T-helper 2 cell (primary cell): ENCODE measurements at places on chromosomes 11 and 22.

GRCh38 chr22:50256258-50256862 is 5.1 kb downstream of the MAPK12 start:
- no peak for DNase-seq

- no peak for DNase-seq
Measured at GRCh38 chr22:42171946-42172719, 41.5 kb upstream of the CYP2D6 start.

- no peak for DNase-seq
Measured at GRCh38 chr22:37581504-37581903, 1.6 kb upstream of the LGALS2 start.

GRCh38 chr11:131880316-131880715 is 509.9 kb downstream of the NTM start:
- DNase-seq: no peak

GRCh38 chr11:100680070-100680469 is 7.0 kb upstream of the ARHGAP42 start:
- DNase-seq: no peak

DNA sequence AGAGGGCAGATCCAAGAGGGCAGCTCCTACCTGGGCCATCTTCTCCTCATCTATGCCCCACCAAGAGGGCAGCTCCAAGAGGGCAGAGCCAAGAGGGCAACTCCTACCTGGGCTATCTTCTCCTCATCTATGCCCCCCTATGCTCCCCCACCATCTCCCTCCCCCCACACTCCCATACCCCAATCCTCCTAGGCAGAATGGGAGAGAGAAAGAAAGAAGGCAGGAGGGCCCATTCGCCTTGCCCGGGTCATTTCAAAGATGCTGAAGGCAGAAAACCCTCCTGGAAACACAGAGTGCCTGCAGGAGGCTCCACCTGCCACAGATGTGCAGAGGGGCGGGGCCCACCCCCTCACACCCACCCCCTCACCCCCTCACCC is 78.5 kb downstream of the BUD13 start:
- no peak for DNase-seq

DNA sequence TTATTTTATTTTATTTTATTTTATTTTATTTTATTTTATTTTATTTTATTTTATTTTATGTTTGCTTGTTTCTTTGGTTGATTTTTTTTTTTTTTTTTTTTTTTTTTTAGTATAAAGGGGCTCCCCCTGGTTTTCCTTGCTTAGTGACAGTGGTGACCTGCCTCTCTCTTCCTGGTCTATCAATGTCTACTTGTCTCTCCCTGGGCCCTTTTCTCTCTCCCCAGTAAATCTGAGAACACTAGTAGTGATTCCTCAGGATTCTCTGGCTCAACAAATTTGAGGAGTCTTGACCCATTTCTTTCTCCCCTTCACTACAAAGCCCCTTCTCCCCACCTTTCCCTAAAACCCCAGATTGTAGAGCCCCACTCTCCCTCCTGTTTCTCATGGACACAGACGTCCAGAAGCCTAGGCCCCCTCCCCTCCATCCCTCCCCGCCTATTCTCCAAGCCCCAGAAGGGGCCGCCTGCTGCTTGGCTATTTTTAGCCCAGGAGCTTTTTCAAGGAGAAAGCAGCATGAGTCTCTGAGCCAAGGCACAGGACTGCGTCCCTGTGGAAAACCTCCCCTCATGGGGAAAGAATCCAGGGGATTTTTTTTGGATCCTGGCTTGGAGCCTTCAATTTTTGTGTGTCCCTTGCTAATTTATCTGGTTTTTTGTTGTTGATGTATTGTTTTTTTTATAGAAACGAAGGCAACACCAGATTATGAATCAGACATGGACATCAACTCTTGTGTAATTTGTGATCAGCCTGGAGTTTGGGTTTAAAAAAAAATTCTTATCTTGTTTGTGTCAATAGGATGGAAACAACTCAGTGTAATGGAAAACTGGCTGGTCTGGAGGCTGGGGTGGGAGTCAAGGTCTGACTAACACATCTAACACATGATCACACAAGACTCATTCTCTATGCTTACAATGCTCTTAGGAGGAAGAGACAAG is 17.5 kb upstream of the ACCSL start:
- no peak for DNase-seq

GRCh38 chr11:86524620-86525352 is 147.6 kb downstream of the ME3 start:
- no peak for DNase-seq

DNA sequence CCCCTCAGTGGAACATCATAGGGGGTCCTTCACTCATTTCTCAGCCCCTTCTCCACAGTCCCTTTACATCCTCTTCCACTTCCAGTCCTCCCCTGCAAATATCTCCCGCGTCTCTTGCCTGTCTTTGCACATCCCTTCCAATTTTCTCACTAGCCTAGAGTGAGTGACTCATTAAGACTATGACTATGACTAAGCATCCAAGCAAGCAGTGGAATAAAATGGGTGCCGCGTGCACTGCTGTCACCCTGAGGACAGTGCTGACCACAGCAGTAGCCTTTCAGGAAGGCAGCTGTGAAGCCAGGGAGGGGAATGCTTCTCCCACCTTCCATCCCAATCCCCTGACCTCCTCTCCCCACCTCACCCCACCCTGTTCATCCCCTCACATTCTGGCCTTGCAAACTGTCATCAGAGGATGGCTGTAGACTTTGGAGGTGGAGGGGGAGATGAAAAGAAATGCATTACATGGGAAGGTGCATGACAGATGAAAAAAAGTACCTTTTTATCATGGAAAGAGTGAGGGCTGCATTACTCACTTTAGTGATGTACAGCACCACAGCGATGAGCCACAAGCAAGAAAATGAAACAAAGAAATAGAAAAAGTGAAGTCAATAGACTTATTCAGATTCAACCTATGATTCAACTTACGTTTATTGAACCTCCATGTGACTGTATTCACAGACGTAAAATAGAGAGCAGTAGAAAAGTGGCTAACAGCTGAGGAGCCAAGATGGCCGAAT is 948.2 kb downstream of the NTM start:
- DNase-seq: no peak

GRCh38 chr11:83845797-83846196 is 559.6 kb upstream of the CCDC90B start:
- no peak for DNase-seq

DNA sequence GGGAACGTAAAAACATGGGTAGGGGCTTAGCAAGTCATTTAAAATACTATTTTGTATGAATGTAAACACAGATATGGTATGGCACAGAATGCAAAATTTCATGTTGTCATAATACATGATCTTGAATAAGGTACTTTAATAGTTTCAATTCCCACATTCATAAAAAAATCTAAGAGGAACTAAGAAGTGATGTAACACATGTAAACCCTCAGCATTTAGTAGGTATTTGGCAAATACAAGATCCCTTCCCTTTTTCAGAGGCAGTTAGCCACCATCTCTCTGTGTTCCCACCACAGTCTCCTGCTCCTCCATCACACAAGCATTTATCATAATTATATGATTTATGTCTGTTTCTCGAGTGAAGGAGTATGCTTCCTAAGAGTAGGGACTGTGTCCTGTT is 251.8 kb downstream of the TENM4 start:
- DNase-seq: no peak

DNA sequence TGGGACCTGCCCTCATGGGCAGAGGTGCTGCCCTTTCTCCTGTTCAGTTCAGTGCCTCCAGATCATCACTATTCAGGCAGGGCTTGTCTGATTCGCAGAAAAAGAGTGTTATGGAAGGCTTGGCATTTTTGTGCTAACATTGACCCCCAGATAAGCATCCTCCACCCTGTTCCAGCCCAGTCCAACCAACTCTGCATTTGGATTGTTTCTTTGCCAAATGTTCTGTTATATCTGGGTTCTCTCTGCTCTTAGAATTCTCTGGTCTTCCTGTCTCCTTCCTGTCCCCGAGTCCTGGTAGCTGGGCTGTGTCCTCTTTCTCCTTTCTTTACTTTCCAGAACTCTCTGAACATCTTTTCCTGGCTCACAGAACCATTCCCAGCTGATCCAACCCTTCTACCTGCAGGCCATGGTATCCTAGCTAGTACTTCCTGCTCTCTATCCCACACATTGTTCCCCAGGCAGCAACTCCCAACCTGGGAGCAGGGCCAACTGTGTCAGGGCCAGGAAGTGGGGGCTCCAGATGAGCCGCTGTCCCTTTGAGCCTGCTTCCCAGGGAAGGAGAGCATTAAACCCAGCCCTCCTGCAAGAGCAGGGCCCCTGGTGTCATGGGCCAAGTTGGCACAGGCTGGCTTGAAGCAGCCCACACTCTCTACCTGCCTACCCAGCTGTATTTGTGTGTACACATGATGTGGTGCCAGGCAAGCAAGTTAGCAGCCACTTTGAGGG is 280.7 kb upstream of the CADM1 start:
- no peak for DNase-seq

GRCh38 chr11:75270896-75271418 is 30.4 kb downstream of the TPBGL start:
- no peak for DNase-seq

DNA sequence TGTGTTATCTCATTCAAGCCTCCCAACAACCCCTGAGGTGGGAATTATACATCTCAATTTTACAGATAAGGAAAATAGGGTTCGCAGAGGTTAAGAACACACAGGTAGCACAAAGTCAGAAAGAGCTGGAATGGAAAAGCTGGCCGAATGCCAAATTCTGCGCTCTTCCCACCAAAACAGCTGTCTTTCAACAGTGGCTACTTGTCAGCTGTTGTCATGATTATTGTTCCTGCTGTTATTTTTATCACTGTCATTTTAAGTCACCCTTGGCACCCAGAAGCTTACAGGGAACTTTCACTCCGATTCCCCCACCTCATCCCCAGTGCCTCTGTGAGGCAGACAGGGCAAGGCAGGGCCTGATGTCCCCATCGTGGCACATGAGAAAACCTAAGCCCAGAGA is 74.5 kb upstream of the CSNK2A3 start:
- DNase-seq: no peak

DNA sequence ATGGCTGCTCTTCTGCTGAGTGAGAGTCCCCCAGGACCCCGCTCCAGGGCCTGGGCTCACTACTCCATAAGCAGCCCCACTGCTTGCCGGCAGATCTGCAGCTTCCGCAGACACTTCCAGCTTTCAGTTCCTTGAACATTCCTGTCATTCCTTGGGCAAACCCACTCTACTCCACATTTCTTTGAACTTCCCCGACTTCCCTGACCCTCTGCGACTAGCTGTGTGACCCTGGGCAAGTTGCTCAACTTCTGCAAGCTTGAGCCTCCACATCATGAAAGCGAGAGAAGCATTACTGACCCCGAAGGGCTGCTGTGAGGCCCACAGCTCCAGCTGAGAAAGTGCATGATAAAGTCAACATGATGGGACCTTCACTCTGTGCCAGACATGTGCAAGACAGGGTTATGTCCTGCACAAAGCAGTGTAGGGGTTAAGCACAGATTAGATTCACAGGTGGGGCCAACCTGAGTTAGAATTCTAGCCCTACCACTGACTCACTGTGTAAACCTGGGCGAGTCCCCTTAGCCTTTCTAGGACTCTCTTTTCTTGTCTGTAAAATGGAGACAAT is 51.8 kb downstream of the THAP12 start:
- DNase-seq: no peak

GRCh38 chr11:126311401-126312291 is 7.8 kb downstream of the DCPS start:
- DNase-seq: no peak

GRCh38 chr22:19912271-19912999 is 29.1 kb upstream of the COMT start:
- DNase-seq: no peak

DNA sequence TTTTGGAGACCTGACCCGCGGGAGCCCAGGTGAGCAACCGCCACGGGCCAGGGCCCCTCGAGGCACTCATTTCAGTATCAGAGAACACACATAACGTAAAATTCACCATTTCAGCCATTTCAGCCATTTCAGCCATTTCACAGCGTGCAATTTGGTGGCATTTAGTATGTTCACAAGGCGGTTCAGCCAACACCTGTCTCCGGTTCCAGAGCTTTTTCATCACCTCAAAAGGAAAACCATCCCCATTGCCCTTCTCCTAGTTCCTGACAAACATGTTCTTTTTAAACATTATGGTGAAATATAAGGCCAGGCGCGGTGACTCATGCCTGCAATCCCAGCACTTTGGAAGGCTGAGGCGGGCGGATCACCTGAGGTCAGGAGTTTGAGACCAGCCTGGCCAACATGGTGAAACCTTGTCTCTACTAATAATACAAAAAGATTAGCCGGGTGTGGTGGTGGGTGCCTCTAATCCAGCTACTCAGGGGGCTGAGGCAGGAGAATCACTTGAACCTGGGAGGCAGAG is 119.3 kb downstream of the KCNQ1 start:
- DNase-seq: no peak

- no peak for DNase-seq
Measured at GRCh38 chr22:50304528-50305392, 2.7 kb downstream of the PLXNB2 start.

- no peak for DNase-seq
Measured at GRCh38 chr22:22995166-22995565, 75.2 kb upstream of the GNAZ start.

DNA sequence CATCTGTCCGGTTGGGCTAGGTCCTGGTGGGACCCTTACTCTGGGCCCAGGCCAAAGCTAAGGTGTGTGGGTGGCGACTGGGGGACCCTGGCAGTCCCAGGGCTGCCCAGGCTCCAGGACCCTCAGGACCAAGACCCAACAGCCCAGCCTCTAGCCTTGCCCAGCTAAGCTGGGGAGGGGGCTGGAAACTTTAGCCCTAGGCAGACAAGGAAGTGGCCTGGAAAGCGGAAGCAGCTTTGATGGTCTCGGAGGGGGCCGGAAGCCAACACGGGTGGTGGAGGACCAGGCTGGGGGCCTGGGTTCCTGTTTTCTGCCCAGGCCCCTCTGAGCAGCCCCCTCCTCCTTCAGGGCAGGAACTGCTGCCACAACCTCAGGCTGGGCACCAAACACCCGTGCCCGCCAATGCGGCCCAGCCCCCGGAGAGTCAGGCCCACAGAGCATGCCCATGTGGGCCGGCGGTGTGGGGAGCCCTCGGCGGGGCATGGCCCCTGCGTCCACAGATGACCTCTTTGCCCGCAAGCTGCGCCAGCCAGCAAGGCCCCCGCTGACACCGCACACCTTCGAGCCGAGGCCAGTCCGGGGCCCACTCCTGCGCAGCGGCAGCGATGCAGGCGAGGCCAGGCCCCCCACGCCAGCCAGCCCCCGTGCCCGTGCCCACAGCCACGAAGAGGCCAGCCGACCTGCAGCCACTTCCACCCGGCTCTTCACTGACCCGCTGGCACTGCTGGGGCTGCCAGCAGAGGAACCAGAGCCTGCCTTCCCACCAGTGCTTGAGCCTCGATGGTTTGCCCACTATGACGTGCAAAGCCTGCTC is 2.8 kb downstream of the SIPA1 start:
- peak; percentile 56 for DNase-seq

DNA sequence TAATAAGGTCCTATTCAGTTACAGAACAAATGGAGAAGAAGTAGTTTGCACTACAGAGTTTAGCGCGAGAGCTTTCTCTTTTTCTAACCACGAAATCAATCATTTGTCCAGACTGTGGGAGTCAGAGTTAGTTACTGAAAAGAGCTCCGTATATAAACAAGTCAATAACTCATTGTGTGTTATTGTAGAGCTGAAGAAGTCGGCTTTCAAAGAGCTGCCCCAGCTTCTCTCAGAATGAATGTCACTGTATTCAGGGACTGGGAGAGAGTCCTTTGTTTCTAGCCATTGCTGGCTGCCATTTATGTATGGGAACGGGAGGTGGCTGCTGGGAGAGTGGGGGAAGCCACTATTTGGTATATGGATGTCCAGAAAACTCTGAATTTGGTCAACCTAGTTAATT is 227.8 kb downstream of the DCDC1 start:
- no peak for DNase-seq
